Mononuclear cell (primary cell): ENCODE measurements at places on chromosomes 5 and 9. TPM values are rescaled to one million over a fixed set of nuclear protein-coding genes. Genes with fewer than 3 reads are reported as not detected.

CSNK1G3 gene
- 198 TPM for total RNA-seq

SLC1A3 gene
- total RNA-seq, result 3.9 TPM

ABL1 gene
- total RNA-seq, result 14.7 TPM

ALDH1A1 gene
- 5.8 TPM for total RNA-seq
